Astrocyte of the spinal cord (primary cell): ENCODE measurements at places on chromosomes 11 and 22.
A peak's percentile ranks its signal among the peaks of the same experiment; 100 is the strongest.

DNA sequence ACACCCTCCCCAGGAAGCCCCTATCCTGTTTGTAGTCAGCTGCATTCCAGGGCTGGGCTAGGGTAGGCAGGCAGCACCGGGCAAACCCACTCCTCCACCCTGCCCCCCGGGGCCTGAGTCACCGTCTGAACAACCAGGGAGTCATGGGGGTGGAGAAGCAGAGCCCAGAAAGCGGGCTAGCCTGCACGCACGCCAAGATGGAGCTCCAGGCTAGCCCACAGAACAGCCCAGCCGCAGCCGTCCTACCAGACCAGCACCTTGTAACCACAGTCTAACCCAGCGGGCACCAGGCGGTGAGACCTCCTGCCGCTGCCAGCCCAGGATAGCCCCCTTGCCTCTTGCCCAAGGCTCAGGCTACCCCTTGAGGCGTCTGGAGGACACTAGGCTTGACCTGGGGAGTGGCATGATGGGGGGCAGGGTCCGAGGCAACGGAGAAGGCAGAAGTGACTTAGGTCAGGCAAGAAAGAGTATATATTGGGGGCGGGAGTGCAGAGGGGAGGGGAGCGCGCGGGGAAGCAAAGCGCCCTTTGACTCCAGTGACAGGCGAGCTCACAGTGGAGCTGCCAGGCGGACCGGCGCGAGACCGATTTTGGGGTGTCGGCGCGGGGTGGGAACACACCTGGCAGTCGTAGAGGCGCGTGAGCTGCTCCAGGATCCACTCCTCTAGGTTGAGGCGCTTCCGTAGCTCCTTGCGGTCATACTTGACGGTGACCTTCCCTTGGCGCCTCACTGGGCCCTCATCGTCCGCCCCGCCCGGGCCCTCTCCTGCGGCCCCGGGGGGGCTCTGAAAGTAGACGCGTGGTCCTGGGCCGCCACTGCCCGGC lies 734 bp downstream of the PPP1R14B start:
- DNase-seq, result peak; percentile 82

- DNase-seq, result no peak
These were observed 64.7 kb upstream of the GRIK4 start for GRCh38 chr11:120446802-120447201.

DNA sequence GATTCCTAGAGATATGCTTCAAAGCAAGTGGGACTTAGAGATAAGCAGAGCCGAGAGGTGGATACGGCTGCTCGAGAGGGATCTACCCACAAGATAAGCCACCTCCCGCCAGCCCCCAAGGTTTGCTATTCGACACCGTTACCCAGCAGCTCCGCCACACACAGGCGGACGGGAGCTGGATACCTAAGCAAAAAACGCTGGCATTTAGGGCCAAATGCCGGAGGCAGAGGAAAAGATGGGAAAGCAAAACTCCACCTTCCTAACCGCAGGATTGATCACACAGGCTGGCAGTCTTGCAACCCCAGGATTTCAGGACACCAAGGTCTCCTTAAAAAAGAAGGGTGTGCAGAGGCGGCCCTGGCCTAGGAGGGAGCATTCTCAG lies 709 bp downstream of the FTH1 start:
- peak; percentile 30 for DNase-seq

DNA sequence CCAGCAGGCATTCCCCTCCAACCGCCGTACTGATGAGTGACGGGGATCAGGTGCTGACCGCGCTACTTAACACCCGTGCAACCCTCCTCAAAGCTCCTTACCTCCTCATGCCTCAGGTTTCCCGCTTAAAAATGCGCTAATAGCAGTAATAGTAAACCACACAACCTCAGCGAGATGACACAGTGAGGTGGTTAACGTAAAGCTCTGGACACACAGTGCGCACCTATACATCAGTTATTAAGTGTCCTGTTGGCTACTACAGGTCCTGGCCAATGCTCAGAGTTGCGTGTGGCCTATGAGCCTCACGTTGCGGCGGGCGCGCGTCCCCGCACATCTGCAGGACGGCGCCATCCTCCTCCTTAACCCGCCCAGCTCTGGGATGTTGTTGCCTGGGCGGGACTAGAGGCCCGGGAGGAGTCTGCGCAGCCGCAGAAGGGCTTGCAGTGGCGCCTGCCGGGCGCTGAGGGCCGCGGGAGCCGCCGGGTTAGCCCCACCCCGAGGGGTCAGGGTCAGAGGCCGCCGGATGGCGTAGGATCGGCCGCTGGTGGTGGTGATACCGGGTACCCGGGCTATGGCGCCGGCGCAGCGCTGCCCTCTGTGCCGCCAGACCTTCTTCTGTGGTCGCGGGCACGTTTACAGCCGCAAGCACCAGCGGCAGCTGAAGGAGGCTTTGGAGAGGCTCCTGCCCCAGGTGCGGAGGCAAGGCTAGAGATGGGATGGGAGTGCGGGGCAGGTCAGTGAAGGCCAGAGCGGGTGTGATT lies at the start of gene CENATAC:
CENATAC (plus strand) TSS at position 512 of the 761 bp plus-strand sequence; CDS start at position 572, 60 bp downstream.
- DNase-seq, result peak; percentile 86

GRCh38 chr11:65468874-65469333 lies 29.9 kb upstream of the MALAT1 start:
- no peak for DNase-seq

- DNase-seq, result peak; percentile 74
These were observed 605 bp upstream of the COPB1 start for GRCh38 chr11:14500181-14500651.

- DNase-seq, result no peak
These were observed 626 bp downstream of the DNAL4 start for GRCh38 chr22:38793317-38793716.

- no peak for DNase-seq
These were observed 41.7 kb downstream of the SERPIND1 start for GRCh38 chr22:20815477-20816050.

DNA sequence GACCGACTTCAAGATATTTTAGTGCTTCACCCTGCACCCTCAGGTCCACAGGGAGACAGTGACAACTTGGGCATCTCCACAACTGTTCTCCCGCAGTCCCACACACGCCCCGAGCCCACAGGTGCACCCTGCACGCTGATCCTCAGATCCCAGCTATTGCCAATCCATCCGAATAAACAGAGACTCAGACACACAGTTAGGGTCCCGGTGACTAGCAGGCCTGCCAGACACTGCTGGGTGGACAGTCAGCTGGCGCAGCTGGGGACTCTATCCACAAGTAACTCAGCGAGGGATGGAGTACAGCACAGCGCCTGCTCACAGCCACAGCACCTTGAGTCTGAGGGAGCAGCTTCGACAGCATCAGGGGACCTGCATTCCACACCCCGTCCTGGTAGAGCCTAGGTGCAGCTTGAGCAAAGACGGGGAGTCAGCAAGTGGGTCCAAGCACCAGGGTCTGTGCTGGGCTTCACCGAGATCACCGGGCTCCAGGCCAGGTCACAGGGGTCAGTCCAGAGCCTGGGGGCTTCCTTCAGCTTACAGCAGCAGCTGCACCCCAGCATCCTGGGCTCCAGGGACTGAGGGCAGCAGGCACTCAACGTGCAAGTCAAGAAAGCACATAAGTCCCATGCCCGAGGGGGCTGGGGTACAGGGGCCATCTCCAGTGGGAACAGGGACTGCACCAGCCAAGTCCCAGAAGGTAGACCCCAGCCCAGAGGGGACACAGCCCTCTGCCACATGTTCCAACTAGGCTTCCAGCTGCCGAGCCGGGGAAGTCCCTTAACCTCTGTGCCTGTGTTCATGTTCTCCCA lies 7.6 kb downstream of the RPL3 start:
- DNase-seq, result no peak

DNA sequence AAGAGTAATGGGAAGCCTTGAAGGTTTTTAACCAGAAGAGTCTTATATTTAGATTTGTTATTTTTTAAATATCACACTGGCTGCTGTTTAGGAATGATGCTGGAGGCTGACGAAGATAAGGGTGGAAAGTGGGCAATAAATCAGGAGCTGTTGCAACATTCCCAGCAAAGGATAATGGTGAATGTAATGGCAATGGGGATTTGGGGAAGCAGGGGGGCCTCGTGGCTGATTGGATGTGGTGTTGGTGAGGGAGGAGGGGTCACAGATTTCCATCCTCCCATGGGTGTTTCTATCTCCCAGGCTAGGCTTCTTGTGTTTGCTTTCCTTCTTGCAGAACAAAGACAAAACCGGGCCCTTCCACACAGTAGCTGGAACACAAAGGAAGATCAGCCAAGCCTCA lies 80.8 kb downstream of the PIWIL4 start:
- no peak for DNase-seq

- no peak for DNase-seq
These were observed 214.3 kb downstream of the NXPE2 start for GRCh38 chr11:114892381-114893197.

GRCh38 chr11:1846453-1846932 lies 6.4 kb upstream of the LSP1 start:
- no peak for DNase-seq

DNA sequence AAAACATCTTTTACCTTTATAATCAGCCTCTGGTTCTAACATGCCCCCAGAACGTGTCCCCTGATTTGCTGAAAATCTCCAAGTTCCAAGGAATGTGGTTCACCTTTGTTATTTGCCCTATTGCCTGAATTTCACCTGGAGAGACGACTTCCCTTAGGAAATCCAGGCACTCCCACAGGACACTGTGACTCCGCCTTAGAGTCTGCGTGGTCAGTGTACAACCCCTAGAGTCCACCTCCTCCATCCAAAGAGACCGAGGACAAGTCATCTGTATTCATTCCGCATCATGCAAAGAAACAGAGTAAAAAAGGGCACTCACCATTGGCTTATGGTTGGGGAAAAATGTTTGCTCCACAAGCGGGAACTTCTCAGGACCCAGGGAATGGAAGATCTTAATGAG lies 63.1 kb downstream of the TIMP3 start:
- no peak for DNase-seq

- DNase-seq, result no peak
These were observed 273.9 kb downstream of the SBF2 start for GRCh38 chr11:10019906-10020682.

DNA sequence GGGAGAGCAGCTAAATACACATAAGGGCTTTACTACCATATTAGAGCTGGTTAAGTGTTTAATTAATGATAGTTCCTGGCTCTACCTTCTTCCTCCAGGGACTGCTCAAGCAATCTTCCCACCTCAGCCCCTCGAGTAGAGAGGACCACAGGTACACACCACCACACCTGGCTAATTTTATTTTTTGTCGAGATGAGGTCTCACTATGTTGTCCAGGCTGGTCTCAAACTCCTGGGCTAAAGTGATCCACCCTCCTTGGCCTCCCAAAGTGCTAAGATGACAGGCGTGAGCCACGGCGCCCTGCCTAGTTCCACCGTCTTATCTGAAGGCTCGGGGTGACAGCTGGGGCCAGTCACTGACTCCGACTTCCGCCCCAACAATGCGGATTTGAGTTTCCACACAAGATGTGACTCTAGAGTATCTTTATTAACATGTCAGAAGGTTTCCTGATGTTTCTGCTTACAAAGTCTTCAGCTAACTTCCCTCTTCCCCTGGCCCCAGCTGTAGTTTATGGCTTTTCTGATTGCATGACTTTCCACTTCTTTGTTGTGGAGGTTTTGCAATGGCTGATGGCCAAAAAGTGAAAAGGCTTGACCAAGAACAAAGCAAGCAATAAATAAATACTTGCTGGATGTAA lies 16.8 kb downstream of the TPST2 start:
- peak; percentile 42 for DNase-seq

DNA sequence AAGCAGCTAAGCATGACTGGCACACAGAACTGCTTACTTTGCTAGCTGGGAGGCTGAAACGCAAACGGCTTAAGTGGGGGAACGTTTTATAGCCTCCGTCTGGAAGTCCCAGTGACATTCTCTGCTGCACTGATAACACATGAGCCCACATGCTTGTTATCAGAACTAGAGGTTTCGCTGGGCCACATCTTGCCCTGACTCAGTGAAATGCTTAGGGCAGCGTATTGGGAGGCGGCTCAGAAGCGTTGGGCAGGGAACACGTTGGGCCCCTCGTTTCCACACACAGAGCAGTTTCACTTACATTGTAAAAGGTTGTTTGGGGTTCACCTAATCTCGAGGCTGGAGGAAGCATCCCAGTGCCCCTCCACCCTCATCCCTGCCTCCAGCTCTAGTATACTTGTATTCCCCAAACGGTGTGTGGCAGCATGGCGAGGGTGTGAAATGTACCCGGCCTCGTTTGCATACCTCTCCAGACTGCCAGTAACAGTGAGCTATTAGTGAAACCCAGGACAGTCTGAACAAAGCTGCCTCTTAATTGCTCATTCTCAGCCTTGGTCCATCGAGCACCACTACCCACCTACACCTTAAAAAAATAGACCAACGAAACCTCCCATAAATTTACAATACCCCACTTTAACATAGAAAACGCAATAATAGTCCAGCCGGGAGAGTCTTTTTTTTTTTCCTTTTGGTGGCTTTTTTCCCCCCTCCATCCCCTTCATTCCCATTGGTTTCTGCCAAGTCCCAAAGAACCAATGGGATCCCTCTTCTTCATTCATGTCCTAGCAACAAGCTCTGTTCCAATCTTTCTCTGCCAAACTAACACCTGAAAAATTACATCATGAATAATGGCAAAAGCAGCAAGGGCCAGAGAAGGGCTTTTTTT lies 218.8 kb upstream of the SORL1-AS1 start:
- DNase-seq, result peak; percentile 72

DNA sequence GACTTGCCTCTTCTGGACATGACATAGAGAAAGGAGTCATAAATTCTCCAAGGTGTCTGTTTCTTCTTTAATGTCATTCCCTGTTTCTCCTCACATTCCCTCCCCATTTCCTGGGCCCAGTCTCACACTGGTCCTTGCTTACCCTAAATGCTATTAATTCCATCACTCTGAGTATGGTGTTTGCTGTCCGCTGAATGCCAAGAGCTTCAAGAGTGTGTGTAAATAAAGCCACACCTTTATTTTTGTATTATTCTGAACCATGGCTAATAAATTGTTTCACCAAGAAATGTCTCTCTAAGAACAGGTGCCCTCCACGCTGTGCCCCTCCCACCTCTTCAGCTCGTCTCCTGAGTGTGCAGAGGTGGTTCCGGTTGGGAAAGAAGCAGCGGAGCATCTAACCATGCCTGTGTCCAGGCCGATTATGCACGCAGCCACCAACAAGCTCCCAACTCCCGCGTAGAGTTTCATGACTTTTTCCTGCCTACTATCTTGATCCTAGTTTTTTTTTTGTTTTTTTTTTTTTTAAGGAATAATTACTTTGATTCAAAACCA lies 8.6 kb downstream of the TMEM121B start:
- no peak for DNase-seq

- DNase-seq, result no peak
These were observed 11.4 kb upstream of the WNT11 start for GRCh38 chr11:76217653-76218160.

GRCh38 chr22:49514641-49515040 lies 313.0 kb downstream of the BRD1 start:
- no peak for DNase-seq

DNA sequence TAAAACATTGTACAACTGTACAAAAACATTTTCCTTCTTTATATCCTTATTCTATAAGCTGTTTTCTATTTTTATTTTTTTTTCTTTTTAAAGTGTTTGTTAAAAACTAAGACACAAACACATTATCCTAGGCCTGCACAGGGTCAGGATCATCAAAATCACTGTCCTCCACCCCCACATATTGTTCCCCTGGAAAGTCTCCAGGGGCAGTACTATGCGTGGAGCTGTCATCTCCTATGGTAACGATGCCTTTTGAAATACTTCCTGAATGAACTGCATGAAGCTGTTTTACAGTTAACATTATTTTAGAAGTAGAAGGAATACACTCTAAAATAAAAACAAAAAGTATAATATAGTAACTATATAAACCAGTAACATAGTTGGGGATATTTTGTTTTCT lies 67.2 kb downstream of the ZC3H12C start:
- no peak for DNase-seq

- peak; percentile 54 for DNase-seq
These were observed 10.3 kb downstream of the NEAT1 start for GRCh38 chr11:65432686-65433582.
